ENCODE measurements at places on chromosomes 6 and 20.

DNA sequence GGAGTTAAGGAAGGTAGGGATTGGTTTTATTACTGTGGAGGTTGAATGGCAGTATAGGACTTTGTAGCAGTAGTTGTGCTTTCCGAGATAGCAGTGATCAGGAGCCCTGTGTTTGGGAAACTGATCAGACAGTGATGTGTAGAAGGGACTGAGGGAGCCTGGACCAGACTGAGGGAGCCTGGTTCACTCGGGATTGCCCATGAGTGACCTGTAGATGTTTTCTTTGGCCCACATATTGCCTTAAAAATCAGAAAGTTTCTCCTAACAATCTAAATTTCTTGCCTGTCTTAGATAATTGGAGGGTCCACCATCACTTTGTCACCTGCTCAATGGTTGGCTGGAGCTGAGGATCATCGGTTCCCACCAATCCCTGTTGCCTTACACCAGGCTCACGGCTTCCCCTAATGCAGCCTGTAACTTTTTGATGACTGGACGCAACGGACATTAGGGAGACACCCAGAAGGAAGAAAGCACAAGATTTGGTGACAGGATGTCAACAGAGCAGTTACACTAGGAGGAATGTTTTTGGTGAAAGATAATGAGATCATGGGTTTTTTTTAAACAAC is 1.1 kb downstream of the CDS2 start:
- DNase-seq: peak; percentile 8

GRCh38 chr6:30441171-30441570 is 48.1 kb upstream of the HLA-E start:
- no peak for DNase-seq

DNA sequence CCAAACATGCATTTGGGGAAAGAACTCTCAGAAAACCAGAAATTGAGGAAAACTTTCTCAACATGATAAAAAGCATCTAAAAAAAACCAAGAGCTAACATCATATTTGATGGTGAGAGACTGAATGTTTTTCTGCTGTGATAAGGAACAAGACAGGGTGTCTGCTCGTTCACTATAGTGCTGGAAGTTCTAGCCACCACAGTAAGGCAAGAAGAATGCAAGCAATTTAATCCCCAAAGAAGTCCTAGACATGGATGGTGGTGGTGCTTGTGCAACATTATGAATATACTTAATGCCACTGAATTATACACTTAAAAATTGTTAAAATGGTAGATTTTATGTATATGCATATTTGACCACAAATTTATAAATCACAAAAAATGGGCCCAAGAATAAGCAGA is 53.4 kb downstream of the LYRM2 start:
- no peak for DNase-seq

- DNase-seq: no peak
Observed at GRCh38 chr6:13034316-13034715, 294.0 kb downstream of the TBC1D7 start.

DNA sequence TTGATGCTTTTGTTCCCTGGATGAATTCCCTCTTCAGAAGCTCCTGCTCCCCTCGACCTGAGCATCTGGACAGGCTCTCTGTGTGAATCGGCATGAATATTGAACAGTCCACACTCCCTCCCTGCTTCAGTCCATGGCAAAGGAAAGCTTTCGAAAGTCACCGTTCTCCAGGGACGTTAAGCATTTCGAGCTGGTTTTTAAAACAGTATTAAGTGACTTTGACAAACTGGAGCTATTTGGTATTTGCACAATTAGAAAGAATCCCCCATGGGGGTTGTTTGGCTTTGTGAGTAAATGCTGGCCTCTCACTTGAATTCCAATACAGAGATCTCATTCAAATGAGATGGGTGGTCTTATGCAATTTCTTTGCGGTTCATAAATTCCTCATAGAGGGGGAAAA is 85.3 kb upstream of the TIAM2 start:
- DNase-seq: no peak

GRCh38 chr6:8335896-8336295 is 99.4 kb downstream of the SLC35B3 start:
- DNase-seq: no peak

DNA sequence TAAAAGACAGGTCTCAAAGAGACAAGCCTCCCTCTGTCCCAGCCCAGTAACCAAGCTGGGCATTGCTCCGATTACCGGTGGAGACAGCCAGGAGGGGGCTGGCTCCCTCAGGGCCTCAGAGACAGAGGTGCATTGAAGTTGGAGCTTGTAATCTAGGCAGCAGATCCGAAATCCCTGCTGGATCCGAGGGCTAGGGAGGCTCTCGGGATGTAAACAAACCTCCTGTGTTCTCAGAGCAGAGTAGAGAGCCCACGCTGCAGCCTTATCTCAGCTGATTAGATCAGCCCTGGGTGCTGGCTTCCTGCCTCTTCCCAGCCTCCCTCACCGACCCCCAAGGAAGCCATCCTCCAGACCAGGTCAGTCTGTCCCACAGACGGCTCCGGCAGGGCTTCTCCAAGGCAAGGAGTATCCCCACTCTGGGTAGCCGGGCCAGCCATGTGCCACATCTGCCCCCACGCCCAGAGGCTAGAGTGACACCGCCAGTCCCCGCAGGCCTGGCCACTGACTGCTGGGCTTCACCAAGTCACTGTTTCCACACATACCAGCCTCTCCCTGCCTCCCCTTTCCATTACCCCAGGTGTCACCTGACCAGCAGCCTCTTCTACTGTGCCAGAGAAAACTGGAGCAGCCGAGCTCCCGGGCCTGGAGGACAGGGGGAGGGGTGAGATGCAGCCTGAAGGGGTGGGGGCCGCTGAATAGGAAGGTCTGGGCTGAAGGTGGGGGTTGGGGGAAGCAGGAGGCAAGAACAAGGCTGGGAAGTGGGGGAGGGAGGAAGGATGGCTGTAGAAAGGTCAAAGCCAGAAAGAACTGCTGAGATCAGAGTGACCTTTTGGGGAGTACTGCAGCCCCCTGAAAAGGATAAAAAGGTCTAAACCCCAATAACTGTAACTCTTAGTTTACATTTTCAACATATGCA is 6.0 kb downstream of the SDC4 start:
- DNase-seq: no peak

- DNase-seq: no peak
Observed at GRCh38 chr6:106106276-106107042, 20.3 kb downstream of the PRDM1 start.

DNA sequence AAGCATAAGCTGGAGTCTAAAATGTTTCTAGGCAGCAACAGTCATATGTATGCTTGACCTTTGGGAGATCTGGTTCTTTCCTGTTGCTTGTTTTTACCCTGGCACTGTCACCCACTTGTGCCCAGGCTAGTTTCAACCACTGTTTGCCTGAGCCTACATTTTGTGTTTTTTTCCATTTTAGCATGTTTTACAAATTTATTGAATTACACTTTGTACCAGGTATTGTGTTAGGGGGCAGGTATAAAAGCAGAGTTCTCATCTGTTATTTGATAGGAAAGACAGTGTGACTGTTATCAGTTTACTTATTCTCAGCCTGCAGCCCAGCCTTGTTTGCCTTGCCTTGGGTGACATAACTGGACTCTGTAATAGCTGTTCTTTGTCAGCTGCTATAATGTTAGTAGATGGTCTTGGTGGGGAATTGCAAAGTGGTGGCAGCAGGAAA is 147.0 kb downstream of the CDKAL1 start:
- DNase-seq: no peak

GRCh38 chr20:50229156-50229607 is 38.6 kb downstream of the CEBPB start:
- DNase-seq: no peak

DNA sequence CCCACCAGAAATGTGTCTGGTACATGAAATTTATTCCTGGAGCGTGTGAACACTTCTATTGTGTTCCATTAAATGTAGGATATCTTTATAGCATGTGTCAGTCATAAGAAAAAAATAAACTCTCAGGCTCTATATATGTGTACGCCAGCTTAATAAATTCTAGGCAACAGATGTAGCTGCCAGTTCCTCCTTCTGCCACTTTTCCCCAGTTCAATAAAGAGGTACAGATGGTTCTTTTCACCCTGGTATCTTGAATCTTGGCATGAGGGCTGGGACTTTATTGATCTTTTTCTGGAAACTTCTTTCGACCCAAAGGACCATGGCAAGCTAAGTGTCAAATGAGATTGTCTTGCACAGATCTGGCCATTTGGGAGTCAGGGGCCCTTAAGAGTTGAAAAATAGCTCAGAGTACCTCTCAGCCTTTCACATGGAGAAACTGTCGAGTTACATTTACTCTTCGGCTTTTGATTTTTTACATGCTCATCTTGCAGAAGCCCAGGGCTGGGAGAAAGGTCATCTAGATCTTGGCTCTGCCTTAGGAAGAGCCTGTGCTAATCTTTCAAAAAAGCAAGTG is 240.9 kb downstream of the DOK5 start:
- no peak for DNase-seq

DNA sequence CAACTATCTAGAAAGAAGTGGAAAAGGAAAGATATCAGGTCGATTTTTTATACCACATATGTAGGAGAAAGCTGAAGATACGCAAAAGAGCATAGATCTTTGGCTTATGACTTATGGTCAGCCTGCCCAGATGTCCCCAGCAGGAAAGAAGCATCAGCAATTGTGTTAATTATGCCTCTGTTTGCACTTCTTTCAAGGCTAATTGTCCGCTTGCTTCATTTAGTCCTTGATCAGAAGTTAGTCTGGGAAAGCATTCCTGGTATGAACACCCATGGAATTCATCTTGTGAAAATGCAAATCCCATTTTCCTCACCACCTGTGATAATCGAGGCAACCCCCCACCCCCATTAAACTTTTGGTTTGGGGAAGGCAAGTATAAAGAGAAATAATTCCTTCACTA is 62.8 kb downstream of the ATP9A start:
- DNase-seq: no peak

DNA sequence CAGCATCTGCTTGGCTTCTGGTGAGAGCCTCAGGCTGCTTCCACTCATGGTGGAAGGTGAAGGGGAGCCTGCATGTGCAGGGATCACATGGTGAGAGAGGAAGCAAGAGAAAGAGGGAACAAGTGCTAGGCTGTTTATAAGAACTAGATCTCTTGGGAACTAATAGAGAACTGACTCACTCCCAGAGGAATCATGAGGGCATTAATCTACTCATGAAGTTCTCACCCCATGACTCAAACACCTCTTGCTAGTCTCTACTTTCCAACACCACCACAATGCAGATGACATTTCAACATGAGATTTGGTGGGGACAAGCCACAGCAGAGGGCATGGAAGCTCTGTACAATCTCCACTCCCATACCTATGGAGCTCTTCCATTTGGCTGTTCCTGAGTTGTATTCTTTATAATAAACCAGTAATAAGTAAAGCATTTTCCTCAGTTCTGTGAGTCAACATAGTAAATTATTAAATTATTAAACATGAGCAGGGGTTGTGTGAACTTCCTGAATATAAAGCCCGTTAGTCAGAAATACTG is 524.1 kb upstream of the NRSN1 start:
- DNase-seq: no peak

DNA sequence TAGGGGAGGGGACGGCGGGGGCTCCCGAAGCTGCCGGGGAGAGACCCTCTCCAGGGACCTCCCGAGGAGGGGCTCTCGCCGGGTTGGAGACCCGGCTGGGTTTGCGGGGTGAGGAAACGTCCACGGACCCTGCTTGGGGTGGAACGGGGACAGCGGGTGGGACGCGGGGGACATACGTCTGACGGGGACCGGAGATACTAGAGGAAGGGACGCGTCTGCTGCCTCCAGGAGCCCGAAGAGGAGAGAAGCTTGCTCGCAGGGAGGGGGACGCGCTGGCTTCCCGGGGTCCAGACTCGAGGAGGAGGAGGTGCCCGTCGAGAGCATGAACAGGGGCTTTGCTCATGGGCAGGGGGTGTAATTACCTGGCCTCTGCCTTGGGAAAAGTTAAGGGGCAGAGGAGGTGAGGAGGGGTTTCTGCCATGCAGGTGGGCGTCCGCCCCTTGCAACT is 593 bp downstream of the DNMT3B start:
- no peak for DNase-seq

GRCh38 chr20:3896302-3896701 is 7.1 kb downstream of the PANK2 start:
- DNase-seq: no peak

DNA sequence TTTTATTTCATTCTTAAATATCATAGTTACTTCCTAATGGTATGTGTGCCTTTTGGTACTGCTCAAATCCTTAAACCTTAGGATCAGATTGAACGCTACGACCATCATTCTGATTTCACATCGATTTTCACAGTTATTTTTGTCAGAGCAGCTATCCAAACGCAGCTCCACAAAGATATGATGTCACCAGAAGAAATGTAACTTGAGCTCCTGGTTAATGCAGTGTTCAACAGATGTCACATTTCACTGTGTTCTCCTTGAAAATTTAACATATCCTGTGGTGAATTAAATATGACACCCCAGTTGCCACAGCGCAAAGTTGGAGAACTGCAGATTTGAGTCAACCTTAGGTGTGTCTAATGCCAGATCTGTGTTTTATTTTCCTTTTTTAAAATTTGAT is 81.4 kb downstream of the CTNNBL1 start:
- no peak for DNase-seq

- DNase-seq: no peak
Observed at GRCh38 chr6:26445934-26446667, 5.8 kb downstream of the BTN3A3 start.

- no peak for DNase-seq
Observed at GRCh38 chr20:25987073-25987927, 290.6 kb upstream of the ZNF337 start.

DNA sequence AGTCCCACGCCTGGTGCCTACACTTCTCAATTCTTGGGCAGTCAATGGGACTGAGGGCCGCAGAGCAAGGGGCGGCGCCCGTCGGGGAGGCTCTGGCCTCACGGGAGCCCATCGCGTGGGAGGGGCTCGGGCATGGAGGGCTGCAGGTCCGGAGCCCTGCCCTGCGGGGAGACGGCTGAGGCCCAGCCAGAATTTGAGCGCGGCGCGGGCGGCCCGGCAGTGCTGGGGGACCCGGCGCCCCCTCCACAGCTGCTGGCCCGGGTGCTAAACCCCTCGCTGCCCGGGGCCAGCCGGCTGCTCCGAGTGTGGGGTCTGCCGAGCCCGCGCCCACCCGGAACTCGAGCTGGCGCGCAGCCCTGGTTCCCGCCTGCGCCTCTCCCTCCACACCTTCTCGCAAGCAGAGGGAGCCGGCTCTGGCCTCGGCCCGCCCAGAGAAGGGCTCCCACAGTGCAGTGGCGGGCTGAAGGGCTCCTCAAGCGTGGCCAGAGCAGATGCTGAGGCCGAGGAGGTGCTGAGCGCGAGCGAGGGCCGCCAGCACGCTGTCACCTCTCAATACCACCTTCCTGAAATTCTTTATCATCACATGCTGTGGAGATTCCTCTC is 58.5 kb downstream of the BAK1 start:
- no peak for DNase-seq

All from AML-193 (cell line).